ENCODE measurements at places on chromosomes 16 and 17.

DNA sequence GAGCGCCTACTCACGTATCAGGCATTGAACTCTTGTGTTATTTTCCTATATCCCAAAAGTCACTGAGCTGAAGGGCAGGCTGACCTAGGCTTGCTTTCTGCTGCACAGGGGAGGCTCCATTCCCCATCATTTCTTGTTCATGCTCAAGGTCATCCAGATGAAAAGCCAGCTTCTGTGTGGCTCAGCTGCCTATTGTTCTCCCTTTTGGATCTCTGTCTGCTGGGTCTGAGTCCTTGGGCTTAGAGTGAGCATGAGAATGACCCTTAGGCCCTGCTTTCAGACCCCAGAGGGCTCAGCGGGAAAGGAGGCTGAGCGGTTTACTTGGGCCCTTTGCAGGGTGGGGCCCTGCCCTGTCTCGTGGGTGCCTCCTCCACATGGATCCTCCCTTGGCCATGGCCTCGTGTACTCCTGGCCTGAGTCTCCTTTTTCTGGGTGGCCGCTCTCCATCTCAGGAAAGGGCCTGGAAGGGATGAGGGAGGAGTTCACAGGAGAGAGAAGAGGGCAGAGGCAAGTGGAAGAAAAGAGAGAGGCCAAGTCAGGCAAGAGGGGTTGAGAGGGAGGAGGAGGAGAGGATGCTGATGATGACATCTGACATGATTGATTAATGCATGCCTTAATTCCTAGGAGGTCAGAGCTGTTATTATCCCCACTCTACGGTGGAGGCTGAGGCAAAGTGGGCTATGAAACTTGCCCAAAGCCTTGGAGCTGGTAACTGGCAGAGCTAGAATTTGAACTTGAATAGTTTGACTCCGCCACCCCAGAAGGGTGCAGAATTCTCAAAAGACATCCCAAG, 19.8 kb upstream of the MAP3K14 start:
- no peak overlapping the region for H3K4me3 ChIP-seq
- no peak for DNase-seq
- H3K36me3 ChIP-seq = no peaks in the 10 kb centered on the region
- H3K27ac ChIP-seq = no peak overlapping the region
- H3K4me1 ChIP-seq = no peaks in the 10 kb centered on the region

GRCh38 chr16:62321606-62322005, 285.4 kb upstream of the CDH8 start:
- H3K36me3 ChIP-seq = no peaks in the 10 kb centered on the region
- no peaks in the 10 kb centered on the region for H3K4me1 ChIP-seq
- H3K4me3 ChIP-seq = no peak overlapping the region
- no peak overlapping the region for H3K27ac ChIP-seq

DNA sequence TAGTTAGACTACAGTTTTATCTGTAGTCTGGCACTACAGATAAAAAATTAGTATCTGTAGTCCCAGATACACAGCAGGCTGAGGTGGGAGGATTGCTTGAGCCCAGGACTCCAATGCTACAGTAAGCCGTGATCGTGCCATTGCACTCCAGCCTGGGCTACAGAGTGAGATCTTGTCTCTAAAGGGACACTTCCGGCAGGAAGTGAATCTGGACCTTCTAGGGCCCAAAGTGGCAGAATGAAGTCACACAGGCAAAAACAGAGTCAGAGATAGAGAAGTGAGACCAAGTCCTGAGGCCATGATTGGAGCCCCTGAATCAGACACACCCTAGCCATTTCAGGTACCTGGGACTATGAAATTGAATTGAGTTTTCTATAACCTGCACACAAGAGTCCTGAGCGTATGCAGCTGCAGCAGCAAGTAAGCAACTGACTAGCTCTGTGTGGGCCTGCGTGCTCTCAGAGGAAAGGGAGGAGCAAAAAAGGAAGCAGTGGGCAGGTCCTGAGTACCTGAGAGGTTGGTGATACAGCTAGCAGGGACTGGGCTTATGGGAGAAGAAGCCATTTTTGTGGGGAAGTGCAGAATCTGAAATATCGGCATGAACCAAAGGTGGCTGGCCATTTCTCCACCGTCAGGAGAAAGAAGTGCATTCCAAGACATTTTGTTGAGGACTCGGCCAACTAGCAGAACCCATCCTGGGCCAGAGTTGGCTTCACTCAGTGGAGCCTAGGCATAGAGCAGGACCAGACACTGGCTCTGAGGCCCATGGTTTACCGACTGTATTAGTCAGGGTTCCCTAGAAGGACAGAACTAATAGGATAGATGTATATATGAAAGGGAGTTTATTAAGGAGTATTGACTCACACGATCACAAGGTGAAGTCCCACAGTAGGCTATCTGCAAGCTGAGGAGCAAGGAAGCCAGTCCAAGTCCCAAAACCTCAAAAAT, 27.2 kb upstream of the BRD7 start:
- no peak overlapping the region for H3K4me3 ChIP-seq
- H3K36me3 ChIP-seq = no peaks in the 10 kb centered on the region
- H3K27ac ChIP-seq = no peak overlapping the region
- DNase-seq = no peak
- no peaks in the 10 kb centered on the region for H3K4me1 ChIP-seq

- no peaks in the 10 kb centered on the region for H3K27me3 ChIP-seq
- no peak overlapping the region for H3K4me3 ChIP-seq
- no peaks in the 10 kb centered on the region for H3K4me1 ChIP-seq
- peak; percentile 85 for DNase-seq
Observed at GRCh38 chr16:20774703-20775362, 11.0 kb downstream of the ACSM3 start.

DNA sequence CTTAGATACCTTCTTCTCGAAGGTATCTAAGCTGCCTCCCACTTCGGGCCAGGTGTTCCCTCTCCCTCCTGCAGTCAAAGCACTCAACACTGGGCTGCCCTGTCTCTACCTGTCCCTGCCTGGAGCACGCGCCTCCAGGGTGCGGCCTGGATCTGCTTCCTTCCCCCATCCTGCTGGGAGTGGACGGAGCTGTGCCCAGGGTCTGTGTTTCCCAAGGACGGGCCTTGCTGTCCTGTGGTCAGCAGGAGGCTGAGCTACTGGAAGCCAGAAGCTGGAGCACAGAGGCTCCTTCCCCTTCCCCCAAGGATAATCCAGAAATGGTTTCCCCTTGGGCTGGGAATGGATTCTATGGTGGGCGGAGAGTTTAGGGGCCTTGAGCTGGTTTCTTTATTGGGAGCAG, 16.7 kb downstream of the LLGL2 start:
- H3K27ac ChIP-seq = no peak overlapping the region
- H3K36me3 ChIP-seq = peaks cover 7% of the 10 kb centered on the region
- DNase-seq = peak; percentile 49
- no peak overlapping the region for H3K4me3 ChIP-seq
- no peaks in the 10 kb centered on the region for H3K27me3 ChIP-seq
- H3K4me1 ChIP-seq = peaks cover 83% of the 10 kb centered on the region

- H3K4me1 ChIP-seq = peaks cover 46% of the 10 kb centered on the region
- peak overlapping the region; percentile 69 for H3K27ac ChIP-seq
- H3K36me3 ChIP-seq = no peaks in the 10 kb centered on the region
Observed at GRCh38 chr16:57807968-57808528, 5.8 kb upstream of the KIFC3 start.

- DNase-seq = no peak
- no peaks in the 10 kb centered on the region for H3K36me3 ChIP-seq
- no peaks in the 10 kb centered on the region for H3K27me3 ChIP-seq
- H3K27ac ChIP-seq = no peak overlapping the region
- H3K4me3 ChIP-seq = no peak overlapping the region
Observed at GRCh38 chr17:40695874-40696472, 7.6 kb downstream of the KRT24 start.

GRCh38 chr17:19714542-19715411, 1.6 kb downstream of the SLC47A2 start:
- H3K27me3 ChIP-seq = no peaks in the 10 kb centered on the region
- no peak for DNase-seq
- H3K27ac ChIP-seq = no peak overlapping the region
- H3K4me3 ChIP-seq = no peak overlapping the region
- H3K4me1 ChIP-seq = peaks cover 16% of the 10 kb centered on the region
- H3K36me3 ChIP-seq = no peaks in the 10 kb centered on the region

DNA sequence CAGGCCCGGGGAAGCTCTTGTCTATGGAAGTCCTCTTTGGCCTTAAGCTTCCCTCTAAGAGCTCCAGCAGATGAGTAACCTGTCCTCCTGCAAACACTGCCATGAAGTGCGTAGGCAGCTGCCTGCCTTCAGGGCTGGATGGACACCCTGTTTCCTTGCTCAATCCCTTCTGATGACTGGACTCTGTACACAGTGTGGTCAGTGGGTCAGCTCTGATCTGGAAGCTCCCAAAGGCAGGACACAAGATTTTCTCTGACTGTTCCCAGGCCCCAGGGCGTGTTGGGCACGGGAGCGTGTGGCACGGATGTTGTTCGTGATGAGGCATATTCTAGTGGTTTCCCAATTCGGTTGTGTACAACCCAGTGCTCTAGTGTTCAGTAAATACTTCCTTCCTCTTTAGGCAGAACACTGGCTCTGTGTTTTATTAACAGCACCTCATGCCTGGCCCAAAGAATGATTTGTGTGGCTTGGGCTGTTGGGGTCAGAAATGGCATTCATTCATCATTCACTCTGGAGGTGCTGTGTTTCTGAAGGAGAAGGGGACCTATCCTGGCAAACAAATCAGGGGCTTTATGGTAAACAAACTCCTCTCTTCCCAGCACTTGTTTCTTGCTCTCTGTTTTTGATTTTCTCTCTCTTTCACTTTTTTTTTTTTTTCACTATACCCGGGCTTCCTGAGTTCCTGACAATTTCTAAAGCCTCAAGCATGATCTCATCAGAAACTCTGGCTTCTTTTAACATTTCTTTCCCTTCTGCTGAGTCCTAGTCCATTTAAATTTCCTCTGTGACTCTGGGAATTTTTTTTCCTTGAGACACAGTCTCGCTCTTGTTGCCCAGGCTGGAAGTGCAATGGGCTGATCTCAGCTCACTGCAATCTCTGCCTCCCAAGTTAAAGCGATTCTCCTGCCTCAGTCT, 12.0 kb upstream of the RNF157 start:
- peak overlapping the region; percentile 89 for H3K27ac ChIP-seq
- peaks cover 28% of the 10 kb centered on the region for H3K4me1 ChIP-seq
- DNase-seq = no peak
- no peaks in the 10 kb centered on the region for H3K27me3 ChIP-seq

DNA sequence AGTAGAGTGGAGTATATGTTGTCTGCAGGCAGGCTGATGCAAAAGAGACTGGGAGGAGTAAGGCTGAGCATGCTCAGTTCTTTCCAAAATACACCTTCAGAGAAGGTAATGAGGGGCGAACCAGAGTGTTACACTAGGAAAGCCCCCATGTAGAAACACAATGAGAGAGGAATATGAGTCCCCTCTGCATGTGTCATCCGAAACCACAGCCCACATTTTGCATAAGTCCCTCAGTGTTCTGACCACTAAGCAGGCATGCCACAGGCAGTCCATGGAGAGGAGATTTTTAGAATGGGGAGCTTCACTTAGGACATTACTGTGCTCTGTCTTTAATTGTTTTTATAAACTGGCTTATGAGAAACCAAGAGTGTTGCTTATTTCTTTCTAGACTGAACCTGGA, 32.0 kb downstream of the SLC6A2 start:
- no peaks in the 10 kb centered on the region for H3K36me3 ChIP-seq
- no peak overlapping the region for H3K4me3 ChIP-seq
- H3K4me1 ChIP-seq = no peaks in the 10 kb centered on the region
- H3K27ac ChIP-seq = no peak overlapping the region
- peaks cover 5% of the 10 kb centered on the region for H3K27me3 ChIP-seq
- DNase-seq = no peak

DNA sequence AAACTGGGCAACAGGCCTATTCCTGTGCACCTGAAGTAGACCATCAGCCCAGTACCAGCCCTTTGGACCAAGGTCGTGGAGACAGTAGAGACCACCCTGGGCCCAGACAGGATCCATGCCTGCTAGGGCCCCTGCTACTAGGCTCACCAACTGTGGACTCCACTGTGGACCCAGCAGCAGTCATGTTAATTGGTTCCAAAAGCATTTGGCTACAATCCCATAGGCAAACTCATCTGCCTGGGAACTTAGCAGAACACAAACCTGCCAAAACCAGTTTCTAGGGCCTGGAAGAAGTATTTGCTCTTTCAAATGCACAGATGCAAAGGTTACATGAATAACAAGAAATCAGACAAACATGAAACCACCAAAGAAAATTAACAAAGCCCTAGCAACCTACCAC, 53.1 kb downstream of the ACSM2A start:
- H3K4me1 ChIP-seq = no peaks in the 10 kb centered on the region
- no peaks in the 10 kb centered on the region for H3K27me3 ChIP-seq
- no peak overlapping the region for H3K27ac ChIP-seq
- DNase-seq = no peak
- H3K36me3 ChIP-seq = no peaks in the 10 kb centered on the region
- no peak overlapping the region for H3K4me3 ChIP-seq

DNA sequence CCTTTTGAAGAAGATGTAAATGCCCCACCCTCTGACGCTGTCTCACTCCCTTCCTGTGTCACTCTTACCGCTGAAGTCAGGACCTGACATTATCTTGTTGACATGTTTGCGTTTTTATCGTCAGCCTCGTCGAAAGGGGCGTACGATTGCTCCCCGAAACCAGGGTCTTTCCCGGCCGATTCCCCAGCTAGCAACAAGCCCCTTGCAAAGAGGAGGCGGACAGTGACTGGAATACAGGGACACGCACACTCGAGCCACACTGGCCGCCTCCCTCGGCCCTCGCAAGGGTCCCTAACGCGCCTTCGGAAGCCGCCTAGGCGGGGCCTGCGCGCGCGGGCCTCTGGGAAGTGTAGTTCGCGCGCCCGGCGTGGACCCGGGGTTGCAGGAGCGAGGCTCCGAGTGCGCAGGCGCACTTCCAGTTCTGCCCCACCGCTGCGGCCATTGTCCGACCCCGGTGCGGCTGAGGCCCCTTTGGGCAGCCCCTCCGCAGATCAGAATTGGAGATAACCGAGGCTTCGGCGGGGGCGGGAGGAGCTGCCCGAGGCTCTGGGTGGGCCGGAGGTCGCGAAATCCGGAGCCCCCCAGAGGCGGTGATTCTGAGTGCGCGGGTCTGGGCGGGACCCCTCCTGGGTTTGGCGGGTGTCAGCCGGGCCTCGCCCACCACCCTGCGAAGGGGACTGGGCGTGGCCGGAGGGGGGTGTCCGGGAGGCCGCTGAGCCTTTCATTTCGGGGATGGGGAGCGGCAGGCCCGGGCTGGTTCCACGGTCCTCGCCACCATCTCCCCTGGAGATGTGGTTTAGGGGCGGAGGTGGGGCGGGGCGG, at the start of gene ZFP90:
ZFP90 (plus strand) TSS at position 412 of the 822 bp plus-strand sequence. CDS start 502 bp downstream, outside the sequence.
- H3K4me3 ChIP-seq = peak within 1 kb of the TSS; percentile 93
- no peaks in the 10 kb centered on the region for H3K27me3 ChIP-seq
- peaks cover 14% of the 10 kb centered on the region for H3K4me1 ChIP-seq
- peaks cover 15% of the 10 kb centered on the region for H3K36me3 ChIP-seq
- DNase-seq = peak; percentile 97

GRCh38 chr17:8464941-8465340, 29.3 kb downstream of the NDEL1 start:
- H3K36me3 ChIP-seq = peaks cover 49% of the 10 kb centered on the region
- no peaks in the 10 kb centered on the region for H3K4me1 ChIP-seq
- no peak overlapping the region for H3K27ac ChIP-seq
- no peak for DNase-seq
- H3K4me3 ChIP-seq = no peak overlapping the region

Data from stomach (tissue), 19 donors.